ENCODE measurements at places on chromosomes 13 and 19.
A peak's percentile ranks its signal among the peaks of the same experiment; 100 is the strongest.

- no peak for DNase-seq
Measured at GRCh38 chr13:113658836-113659235, 838 bp upstream of the ATP4B start.

GRCh38 chr13:40969169-40969901 lies 49.8 kb downstream of the ELF1 start:
- no peak for DNase-seq

DNA sequence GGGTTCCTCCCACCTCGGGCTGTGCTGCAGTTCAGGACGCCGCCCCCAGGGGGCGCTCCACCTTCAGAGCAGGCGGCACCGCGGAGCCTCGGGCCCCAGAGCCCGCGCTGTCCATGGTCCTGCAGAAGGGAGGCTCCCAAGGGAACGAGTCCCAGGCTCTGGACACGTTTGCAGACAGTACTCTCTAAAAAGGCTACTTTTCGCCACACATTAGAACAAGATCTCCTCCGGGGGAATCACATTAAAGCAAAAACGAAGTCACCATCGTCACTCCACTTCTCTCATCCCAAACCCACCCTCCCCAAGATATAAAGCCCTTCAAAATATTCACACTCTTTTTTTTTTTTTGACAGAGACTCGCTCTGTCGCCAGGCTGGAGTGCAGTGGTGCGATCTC lies 4.6 kb upstream of the SIGLEC10 start:
- DNase-seq, result peak; percentile 72

- DNase-seq, result no peak
Measured at GRCh38 chr13:75091718-75092117, 390.3 kb downstream of the TBC1D4 start.

- peak; percentile 27 for DNase-seq
Measured at GRCh38 chr13:98484289-98485219, 92.4 kb downstream of the STK24 start.

DNA sequence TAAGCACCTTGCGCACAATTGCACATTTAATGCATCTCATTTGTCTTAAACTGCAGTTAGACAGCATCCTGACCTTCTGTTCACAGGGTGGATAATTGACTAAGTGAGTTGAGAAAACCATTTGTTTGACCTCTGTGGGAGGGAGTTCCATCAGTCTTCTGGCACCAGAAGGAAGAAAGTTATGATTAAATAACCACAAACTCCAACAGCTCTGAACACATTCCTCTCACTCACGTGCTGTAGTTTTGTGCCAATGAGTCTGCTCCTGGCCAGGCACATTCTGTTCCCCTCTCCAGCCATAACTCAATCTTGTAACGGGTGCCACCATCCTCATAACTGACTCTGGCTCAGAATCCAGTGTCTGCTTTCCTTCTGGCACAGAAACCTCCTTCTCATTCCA lies 817.2 kb downstream of the SLITRK1 start:
- no peak for DNase-seq

DNA sequence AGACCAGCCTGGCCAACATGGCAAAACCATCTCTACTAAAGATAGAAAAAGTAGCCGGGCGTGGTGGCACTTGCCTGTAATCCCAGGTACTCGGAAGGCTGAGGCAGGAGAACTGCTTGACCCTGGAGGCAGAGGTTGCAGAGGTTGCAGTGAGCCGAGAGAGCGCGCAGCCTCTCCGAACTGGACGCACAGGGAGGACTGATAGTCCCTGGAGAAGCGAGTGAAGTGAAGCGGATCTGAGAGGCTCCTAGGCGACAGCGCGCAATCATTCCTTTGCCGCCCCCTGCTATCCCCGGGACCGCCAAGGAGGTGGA lies 233 bp downstream of the ZNF561 start:
- DNase-seq, result no peak
